Iris pigment epithelial cell (primary cell): ENCODE measurements at places on chromosomes 11 and 22.
A peak's percentile ranks its signal among the peaks of the same experiment; 100 is the strongest.

GRCh38 chr11:14445542-14446530 is 53.8 kb downstream of the COPB1 start:
- no peak for DNase-seq

DNA sequence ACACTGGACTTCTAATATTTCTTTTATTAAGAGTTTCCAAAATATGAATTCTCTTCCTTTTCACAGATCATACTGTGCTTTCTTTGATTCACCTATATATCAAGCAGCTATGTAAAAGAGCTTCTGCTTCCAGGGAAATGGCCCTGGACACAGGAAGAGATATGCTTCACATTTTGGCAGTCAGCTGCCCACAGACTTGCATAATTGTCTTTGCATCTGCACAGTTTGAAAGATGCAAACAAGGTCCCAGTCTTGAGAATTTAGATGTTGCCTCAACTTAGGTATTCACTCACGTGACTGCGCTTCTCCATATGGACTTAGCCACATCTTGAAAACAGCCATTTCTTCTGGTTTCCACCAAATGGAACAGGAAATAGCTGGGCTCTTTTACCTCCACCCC is 92.3 kb upstream of the POU2AF2 start:
- DNase-seq: peak; percentile 20

GRCh38 chr11:117690484-117691217 is 106.4 kb downstream of the DSCAML1 start:
- DNase-seq: no peak

GRCh38 chr11:65911682-65912568 is 6.9 kb downstream of the C11orf68 start:
- DNase-seq: peak; percentile 27

DNA sequence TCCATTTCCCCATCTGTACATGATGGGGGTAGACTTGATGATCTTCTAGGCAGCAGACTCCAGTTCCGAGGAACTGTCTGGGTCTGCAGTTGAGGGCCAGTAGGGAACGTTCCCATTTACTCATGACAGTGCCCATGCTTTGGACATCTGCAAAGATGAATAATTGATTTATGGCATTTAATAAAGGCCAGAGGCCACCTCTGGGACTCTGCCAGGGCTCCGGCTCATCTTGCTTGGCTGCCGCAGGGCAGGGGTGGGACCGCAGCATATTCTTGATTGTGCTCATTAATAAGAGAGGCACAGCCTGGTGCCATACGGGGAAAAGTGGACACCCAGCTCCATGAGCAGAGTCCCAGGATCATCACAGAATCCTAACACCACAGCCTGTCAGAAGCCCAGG is 28.1 kb upstream of the KLHL35 start:
- DNase-seq: no peak

GRCh38 chr11:17393472-17393871 is 5.0 kb upstream of the KCNJ11 start:
- no peak for DNase-seq

GRCh38 chr22:36659762-36660509 is 43.6 kb downstream of the CACNG2 start:
- peak; percentile 86 for DNase-seq

DNA sequence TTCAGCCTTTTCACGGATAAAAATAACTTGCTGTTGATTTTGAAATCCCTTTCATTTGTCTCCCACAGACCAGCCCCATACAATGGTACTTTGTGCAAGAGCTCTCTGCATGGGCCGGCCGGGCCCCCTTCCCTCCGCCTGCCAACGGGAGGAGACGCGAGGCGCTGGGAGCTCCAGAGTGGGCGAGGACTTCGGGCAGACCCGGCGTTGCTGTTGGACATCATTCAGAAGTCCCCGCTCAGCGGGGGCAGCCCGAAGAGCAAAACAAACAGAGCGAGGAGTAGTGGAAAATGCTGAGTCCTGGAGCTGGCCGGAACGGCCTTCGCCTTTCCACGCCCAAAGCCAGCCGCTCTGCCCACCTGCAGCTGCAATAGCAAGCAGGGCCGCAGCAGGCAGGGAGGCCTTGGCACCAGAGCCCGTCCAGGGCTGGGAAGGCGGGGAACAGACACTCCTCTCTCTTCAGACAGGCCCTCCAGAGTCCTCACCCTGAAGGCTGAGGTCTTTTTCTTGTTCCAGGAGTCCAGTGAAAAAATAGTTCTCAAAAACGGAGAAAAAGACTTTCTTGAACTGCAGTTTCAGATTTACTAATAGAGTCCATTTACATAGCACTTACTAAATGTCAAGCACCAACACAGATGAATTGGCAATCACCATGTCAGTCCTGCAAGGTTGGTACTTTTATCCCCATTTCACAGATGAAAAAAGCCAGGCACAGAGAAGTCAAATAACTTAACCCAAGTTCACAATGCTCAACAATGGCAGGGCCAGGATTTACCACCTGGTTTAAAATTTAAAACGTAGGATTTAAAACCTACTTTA is 135.5 kb downstream of the ETS1 start:
- DNase-seq: peak; percentile 71

GRCh38 chr11:59689015-59689414 is 20.2 kb upstream of the PATL1 start:
- no peak for DNase-seq

GRCh38 chr11:44333271-44334218 is 23.6 kb upstream of the ALX4 start:
- DNase-seq: peak; percentile 83

DNA sequence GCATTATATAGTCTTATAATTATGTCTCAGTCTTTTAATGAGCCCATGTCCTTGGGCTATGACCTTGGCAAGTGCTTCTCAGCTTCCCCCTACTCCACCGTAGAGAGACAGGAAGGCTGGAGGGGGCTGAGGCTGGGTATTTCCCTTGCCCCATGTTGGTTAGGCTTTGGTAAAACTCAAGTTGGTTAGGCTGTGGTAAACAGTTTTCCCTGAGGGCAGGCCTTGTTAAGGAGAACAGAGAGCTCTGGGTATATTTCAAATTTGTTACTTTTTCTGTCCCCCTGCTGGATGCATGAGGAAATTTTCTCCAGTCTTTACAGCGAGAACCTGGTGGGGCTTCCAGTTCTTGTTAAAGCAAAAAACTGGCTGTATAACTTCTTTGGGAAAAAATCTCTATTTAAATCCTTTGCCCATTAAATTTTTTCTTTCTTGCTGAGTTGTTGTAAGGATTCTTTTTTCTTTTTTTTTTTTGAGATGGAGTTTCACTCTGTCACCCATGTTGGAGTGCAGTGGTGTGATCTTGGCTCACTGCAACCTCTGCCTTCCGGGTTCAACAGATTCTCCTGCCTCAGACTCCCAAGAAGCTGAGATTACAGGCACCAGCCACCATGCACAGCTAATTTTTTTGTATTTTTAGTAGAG is 12.2 kb upstream of the DCHS1 start:
- peak; percentile 36 for DNase-seq

GRCh38 chr22:38139901-38140300 is 29.4 kb upstream of the BAIAP2L2 start:
- no peak for DNase-seq

DNA sequence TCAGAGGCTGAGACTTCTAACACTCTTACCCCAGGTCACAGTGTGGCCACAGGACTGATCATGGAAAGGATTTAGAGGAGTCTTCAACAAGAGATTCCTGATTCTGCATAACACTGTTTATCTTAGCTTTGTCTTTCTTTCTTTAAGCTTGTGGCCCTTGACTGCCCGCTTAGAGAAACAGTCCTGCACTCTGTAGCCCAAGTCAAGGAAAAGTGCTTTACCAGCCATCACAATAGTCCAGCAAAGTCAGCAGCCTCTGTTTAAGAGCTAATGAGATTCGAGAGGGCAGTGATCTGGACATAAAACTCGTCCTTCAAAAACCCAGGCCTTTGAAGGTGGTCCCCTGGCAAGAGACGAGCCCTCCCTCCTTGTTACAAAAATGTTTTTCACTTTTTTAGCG is 30.0 kb downstream of the PRDM10 start:
- no peak for DNase-seq

GRCh38 chr11:5363679-5364078 is 12.4 kb downstream of the OR51B6 start:
- peak; percentile 23 for DNase-seq

- no peak for DNase-seq
Measured at GRCh38 chr11:130831506-130831905, 84.8 kb downstream of the SNX19 start.

- no peak for DNase-seq
Measured at GRCh38 chr11:121309688-121310087, 17.1 kb downstream of the SC5D start.

DNA sequence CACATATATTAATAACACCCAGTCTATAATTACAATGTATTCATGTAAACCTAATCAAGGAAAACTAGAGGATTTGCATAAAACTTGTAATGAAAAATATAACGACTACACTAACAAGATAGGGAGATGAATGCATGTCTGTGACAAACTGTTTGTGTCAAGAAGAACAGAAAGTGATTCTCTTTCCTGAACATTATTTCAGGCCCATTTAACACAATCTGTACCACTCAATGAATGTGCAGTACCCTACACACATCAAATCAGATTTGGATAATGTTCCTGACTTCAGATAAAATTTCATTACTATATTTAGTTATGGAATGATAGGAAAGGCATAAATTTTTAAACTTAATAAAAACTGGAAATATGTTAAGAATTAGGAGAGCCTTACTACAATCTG is 93.1 kb downstream of the CADM1 start:
- DNase-seq: no peak

DNA sequence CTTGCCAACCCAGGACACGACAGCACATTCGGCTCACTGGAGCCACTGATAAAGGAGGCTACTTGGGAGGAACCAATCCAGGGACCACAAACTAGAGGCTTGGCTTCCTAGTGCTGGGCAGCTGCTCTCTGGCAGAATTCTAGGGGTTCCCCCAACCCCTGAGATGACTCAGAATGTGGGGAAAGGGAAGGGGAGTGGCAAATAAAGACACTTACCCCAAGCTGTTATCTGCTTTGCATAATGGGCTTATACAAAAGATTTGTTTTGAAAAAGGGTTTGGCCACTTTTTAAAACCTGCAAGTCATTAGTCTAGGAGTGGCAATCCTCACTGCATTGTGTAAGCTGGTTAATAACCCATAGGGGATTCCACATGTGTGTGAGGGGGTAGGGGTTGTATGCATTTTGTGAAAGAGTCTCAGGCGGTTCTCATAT is 64.1 kb upstream of the LMO1 start:
- peak; percentile 9 for DNase-seq

- peak; percentile 62 for DNase-seq
Measured at GRCh38 chr11:128598506-128599150, 11.3 kb upstream of the ETS1 start.

GRCh38 chr11:92416971-92417725 is 192.5 kb downstream of the FAT3 start:
- DNase-seq: no peak

DNA sequence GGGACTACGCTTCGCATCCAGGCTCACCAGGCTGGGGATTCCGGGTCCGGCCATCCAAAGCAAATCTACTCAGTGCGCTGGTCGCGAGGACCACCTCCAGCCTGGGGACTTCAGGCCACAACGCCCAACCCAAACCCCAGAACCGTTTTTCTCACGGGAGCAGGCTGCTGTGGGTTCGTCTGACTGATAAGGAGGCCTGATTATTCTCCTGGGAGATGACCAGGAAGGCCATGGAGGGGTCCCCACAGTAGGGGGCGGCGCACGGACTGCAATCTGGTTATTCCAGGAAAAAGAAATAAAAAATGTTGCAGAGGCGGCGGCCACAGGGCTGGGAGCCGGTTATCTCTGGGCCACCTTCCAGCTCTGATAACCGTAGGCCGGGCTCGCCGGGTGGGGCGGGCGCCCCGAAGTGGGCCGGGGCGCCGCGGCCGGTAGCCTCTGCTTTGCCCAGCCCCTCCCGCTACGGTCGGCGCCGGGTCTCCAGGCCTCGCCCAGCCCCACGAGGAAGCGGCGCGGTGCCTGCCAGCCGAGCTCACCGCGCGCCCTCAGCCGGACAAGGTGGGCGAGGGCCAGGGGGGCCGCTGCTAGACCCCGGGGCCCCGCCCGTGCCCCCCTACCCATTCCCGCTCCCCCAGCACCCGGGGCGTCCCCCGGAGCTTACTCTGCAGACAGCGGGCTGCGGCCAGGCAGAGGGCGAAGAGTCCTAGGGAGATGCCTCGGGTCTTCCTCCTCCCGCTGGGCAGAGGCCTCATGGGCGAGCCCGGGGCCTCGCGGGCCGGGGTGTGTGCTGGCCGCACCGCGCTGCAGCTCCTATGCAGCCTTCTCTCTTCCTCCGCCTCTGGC is 446 bp downstream of the VSTM5 start:
- DNase-seq: peak; percentile 32

GRCh38 chr22:46660604-46661201 is 40.5 kb downstream of the GRAMD4 start:
- no peak for DNase-seq

DNA sequence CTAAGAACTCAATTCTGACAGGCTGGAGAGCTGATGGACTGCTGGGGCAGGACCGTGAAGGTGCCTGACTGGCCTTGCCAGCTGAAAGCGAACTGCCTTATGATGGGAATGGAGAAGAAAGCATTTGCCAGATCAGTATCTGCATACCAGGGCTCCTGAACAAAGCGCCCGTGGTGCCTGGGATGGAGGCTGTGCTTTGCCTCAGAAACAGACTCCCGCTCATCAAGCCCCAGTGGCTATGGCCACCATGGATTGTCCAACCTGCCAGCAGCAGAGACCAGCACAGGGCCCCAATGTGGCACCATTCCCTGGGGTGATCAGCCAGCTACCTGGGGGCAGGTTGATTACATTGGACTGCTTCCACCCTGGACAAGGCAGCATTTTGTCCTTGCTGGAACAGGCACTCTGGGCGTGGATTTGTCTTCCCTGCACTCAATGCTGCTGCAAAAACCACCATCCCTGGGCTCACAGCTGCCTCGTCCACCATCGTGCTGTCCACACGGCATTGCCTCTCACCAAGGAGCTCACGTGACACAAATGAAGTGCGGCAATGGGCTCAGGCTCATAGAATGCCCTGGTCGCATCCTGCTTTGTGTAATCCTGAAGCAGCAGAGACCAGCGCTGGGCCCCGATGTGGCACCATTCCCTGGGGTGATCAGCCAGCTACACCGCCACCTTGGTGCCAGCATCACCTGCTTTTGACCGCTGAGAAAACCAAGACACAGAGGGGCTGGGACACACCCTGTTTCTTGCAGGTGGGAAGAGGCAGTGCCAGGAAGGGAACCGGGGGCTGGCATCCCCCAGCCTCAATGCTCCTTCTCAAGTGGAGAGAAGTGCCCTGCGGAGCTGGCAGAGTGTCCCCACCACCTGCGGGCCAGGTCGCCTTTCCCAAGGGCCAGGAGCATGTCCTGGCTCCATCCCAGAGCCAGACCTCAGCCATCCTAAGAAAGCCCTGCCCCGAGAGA is 1367.5 kb downstream of the BRD1 start:
- DNase-seq: no peak

DNA sequence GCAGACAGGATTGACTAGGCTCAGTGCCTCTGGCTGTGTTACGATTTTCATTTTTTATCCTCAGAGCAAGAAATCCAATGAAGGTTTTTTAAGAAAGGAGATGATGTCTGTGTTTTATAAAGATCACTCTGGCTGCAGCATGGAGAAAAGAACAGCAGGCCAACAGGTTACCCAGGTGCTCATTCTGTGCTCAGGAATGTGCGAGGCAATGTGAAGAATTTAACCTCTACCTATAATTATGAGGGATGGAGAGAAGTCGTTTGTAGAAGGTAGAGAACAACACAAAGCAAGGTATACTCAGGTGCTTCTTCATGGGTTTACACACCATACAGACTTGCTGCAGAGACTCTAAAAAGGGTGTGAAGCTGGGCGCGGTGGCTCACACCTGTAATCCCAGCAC is 10.0 kb upstream of the RTCB start:
- DNase-seq: no peak

GRCh38 chr11:133841279-133842043 is 3.9 kb downstream of the SPATA19 start:
- DNase-seq: no peak

GRCh38 chr11:133383201-133383600 is 149.1 kb downstream of the OPCML start:
- DNase-seq: no peak

- DNase-seq: peak; percentile 81
Measured at GRCh38 chr22:23306438-23306921, 126.2 kb downstream of the BCR start.
